ENCODE measurements at places on chromosomes 7 and 10.

GRCh38 chr7:150793569-150794238, 6.5 kb downstream of the TMEM176B start:
- DNase-seq = no peak

- DNase-seq = no peak
Measured at GRCh38 chr7:1873857-1874589, 203.9 kb downstream of the ELFN1 start.

- DNase-seq = no peak
Measured at GRCh38 chr7:157928808-157929425, 592.1 kb downstream of the DNAJB6 start.

GRCh38 chr7:102101111-102101551, 185.5 kb upstream of the SH2B2 start:
- DNase-seq = no peak

DNA sequence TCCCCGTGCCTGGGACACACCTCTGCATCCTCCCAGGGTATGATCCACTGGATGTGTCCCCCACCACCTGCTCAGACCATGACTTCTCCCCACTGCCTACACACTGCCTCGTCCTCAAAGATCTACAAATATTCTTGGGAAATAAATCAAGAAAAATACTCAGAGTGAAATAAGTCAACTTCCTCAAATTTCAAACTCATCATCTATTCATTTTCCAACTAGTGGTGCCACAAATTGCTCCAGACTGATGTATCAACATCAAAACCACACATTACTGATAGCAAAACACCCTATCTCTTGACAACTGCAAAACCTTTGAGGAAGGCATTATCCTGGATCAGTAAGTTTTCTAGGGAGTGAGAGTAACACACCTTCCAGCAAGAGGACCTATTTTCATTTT, 87.7 kb downstream of the GRB10 start:
- no peak for DNase-seq

DNA sequence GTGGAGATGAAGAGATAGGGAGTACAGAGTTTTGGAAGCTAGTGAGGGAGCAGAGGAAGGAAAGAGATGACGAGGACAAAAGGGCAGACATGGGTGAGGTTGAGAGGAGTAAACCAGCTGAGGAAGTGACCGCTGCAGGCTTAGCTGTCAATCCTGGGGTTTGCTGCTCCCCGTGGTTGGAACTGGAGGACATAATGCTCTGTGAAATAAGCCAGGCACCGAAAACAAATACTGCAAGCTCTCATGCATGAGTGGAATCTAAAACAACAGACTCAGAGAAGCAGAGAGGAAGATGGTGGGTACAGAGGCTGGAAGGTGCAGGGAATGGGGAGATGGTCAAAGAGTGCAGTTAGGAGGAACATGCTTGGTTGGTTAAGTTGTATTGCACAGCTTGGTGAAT, 482.2 kb upstream of the C7orf33 start:
- no peak for DNase-seq

DNA sequence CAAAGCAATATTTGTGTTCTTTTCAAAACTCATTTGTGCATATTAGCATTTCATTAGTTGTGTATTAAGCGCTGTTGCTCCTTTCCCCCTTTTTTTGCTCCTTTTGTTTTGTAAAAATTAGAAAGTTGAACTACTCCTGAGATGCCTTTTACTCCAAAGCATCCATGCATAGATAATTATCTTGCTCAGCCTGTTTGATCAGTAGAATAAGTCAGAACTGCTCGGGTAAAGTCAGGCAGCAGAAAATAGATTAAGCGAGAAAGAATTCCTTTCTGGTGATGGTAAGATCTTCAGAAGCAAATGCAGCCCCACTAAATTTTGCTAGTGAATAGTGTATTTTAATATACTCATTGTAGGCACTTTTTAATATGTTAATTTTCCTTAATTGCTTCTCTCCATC, 227.1 kb downstream of the TEX36 start:
- DNase-seq = no peak

GRCh38 chr10:108598831-108599230, 1324.5 kb downstream of the XPNPEP1 start:
- no peak for DNase-seq

- DNase-seq = no peak
Measured at GRCh38 chr7:51154201-51154600, 162.4 kb downstream of the COBL start.

- no peak for DNase-seq
Measured at GRCh38 chr7:135001390-135002165, 15.3 kb downstream of the AGBL3 start.

DNA sequence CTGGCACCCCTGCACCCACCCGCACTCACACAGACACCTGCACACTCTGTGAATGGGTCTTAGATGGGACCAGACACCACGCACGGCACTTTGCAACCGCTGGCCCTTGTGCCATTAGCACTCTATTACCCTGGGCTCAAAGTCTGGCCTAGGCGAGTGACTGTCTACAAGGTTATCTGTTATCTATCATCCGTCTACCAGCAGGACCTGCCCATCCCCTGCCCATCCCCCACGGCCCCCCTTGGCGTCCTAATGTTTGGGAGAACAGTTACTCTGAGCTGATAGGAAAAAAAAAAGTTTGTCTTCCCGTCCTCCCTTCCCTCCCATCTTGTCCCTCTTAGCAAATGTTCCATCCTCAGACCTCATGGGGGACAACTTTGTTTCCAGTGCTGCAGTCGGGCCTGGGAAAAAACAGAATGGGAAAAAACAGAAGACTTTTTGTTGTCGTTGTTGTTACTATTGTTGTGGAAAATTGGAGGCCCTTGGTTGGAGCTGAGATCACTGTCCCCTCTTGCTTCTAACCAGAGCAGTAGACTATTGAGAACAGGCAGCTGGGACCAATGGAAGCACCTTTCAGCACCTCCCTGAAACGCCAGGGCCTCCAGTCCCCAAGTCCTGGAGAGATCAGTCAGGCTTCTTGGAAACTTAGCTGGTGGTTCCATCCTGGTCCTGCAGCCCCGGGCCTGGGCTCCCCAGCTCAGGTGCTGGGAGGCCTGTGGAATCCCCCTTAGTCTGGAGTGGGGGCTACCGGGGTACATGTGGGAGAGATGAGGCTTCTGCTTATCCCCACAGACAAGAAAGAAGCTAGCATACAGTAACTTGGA, 12.2 kb downstream of the UNCX start:
- DNase-seq = no peak

DNA sequence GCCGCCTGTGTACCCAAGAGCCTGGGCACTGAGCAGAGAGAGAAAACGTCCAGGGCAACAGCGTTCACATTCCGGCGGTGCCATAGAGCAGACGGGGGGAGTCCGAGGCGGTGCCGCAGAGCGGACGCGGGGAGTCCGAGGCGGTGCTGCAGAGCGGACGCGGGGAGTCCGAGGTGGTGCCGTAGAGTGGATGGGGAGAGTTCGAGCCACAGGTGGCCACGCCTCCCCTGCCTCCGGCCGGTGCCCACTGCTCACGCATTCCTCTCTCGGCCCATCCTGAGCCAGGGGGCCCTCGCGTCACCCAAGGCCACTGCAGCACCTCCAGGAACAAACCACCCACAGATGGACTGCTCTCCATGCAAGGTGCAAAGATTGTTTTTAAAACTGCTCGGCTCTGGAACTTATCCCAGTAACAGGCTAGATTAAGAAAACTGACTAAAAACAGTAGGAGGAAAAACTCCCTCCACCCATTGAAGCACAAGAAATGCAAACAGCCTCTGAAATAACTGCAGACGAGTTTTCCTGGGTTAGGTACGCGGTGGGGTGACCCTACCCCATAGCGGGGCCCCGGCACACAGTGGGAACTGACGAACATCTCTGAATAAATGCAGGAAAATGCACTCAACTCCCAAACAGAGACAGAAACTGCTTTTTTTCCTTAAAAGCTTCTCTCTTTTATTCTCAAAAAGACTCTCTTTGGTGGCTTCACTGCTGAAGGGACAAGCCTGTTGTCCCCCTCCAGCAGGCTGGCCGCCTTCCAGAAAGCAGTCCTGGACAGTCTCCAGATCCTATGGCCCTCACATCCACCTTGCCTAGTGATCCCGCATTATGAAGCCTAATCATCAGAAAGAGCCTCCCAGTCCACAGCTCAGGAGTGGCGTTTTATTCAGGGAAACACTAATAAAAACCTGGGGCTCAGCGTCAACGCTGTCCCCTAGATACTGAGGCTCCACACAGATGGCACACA, 55.9 kb downstream of the DIP2C start:
- DNase-seq = no peak

DNA sequence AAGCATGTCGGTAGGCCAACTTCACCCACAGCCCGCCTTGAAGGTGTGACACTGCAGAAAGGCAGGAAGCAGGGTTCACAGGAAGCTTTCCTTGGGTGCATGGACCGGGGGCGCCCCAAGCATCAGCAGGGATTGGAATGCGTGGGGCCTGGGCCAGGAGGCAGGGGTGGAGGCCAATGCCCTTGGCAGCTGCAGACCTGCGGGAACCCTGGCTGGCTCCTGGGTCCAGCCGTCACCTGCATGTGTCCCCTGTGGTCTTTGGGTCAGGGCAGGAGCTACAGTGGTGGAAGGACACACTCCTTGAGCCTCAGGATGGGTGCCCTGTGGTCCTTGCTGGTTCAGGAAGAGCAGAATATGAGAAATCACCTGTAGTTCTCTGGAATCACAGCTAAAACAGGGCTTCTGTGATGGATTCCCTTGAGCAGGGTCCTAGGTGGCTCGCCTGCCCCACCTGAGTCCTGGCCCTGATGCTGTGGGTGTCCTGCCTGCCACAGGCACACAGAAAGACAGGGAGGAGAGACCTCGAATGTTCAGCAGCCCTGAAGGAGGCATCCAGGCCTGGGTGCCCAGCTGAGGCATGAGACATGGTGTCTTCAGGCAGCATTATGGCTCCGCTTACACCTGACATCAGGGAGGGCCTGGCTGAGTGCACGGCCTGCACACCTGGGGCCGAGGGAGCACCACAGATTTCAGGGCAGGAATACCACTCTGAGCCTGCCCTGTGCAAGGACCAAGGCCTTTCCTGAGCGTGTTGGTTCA, 15.1 kb downstream of the ANTXRL start:
- no peak for DNase-seq

- DNase-seq = no peak
Measured at GRCh38 chr10:48976196-48976595, 36.6 kb upstream of the LRRC18 start.

DNA sequence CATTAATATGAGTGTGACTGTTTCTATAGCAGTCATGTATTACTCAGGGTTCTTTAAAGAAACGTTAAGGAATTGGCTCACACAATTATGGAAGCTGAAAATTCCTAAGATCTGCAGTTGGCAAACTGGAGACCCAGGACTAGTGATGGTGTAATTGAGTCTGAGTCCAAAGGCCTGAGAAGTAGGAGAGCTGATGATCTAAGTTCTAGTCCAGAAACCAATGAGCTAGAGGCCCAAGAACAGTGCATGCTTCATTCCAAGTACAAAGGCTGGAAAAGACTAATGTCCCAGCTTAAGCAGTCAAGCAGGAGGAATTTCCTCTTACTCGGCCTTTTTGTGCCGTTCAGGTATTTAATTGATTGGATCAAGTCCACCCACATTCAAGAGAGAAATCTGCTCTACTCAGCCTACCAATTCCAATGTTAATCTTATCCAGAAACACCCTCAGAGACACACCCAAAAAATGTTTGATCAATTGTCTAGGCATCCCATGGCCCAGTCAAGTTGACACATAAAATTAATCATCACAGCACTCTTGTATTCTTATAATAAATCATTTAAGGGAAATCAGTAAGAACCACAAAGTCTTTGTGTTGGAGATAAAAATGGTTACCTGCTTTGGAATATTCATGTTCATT, 312.1 kb downstream of the PRKG1 start:
- DNase-seq = no peak

DNA sequence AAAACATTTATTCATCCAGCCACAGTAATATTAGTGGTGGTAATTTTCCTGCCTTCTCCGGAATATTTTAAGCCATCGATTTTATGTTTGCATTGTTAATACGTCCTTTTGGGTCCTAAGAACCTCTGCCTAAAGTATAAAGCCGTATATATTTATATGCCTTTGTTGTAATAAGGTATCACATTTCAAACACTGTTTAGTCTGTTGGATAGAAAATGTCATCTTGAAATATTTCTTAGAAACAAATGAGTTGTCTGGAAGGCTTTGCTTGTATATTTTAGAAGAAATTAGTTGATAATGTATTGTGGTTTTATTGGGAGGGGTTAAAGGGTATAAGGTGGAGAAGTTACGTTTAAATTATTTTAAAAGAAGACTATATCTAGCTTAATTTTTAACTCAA, 11.1 kb downstream of the PRPF18 start:
- DNase-seq = no peak

GRCh38 chr7:153103202-153103601, 343.6 kb downstream of the ACTR3B start:
- DNase-seq = no peak

DNA sequence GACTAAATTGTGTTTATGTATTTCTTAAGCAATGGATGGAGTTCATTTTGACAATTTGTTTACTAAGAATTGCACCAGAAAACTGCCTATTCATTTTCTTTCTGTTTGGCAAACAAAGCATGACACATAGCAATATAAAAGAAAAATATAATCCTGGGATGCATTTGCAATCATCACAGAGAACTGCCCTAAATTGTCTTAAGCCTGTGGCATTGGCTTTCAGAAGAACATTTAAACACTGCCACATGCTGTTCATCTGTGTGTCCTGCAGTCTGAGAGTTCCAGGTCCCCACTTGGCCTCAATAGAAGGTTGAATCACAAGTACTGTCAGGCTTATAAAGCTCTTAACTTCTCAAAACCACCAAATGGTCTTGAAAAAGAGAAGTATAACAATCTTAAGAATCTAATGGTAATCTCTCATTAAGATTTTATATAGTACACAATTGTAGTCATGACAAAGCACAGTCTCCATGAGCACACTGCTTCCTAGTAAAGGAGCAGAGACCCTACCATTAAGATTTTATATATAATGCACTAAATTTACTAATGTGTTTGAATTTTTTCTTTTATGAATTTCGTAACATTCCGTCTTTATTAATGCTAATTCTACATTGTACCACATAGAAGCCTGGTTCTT, 29.9 kb downstream of the RNLS start:
- no peak for DNase-seq

DNA sequence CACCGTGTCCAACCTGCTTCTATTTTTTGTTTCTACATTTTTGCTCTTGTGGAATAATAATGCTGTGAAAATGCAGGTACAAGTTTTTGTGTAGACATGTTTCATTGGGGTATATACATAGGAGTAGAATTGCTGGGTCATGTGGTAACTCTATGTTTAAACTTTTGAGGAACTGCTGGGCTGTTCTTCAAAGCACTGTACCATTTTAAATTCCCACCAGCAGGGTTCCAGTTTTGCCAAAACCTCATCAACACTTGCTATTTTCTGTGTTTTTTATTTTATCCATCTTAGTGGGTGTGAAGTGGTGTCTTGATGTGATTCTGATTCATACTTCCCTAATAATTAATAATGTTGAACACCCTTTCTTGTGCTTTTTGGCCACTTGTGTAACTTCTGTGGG, 138.6 kb downstream of the RGS10 start:
- no peak for DNase-seq

GRCh38 chr7:138164804-138165203, 88.5 kb downstream of the AKR1D1 start:
- DNase-seq = no peak

Measured in NCI-H2171 (cell line).